A549 (cell line): ENCODE measurements at places on chromosomes 7 and 10. TPM values are rescaled to one million over a fixed set of nuclear protein-coding genes. Genes with fewer than 3 reads are reported as not detected.

Gene CTNNA3
- polyA plus RNA-seq, result not detected in 3 replicates

Gene CARD11
- polyA plus RNA-seq, result 0.92 to 1.6 TPM (median 1.1 TPM) in 3 replicates

Gene GATA3
- 3.5 to 4.7 TPM (median 4.0 TPM) in 3 replicates for polyA plus RNA-seq

Gene KIAA1549
- polyA plus RNA-seq, result 4.4 to 4.7 TPM (median 4.7 TPM) in 3 replicates

Gene PNLIPRP2
- polyA plus RNA-seq, result 0.09 to 0.10 TPM in 2 of 3 replicates, not detected in the other

Gene AFAP1L2
- 26.6 to 35.0 TPM (median 27.3 TPM) in 3 replicates for polyA plus RNA-seq

Gene OR2A12
- not detected in 3 replicates for polyA plus RNA-seq

Gene CAMK2B
- polyA plus RNA-seq, result 0.12 to 0.20 TPM (median 0.17 TPM) in 3 replicates

Gene CPXM2
- not detected in 3 replicates for polyA plus RNA-seq
